ENCODE measurements at places on chromosomes 2 and 18. TPM values are rescaled to one million over a fixed set of nuclear protein-coding genes. Genes with fewer than 3 reads are reported as not detected.

DNA sequence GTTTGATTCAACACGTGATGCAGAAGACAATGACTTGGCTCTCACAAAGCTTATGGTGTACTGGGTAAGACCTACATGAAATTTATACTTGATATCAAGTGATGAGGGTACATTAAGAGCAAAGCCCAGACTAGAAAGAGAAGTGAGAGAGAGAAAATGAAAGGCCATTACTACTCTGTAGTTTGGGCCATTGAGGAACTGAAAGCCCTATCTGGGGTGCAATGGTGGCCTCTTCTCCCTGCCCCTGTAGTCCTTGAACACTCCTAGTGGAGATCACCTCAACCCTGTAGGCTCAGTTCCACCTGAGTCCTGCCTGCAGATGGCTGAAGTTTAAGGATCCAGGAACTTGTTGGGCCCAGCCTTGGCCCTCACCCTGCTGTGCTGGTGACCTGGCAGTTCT lies 569.8 kb upstream of the MEX3C start:
- no peaks in the 10 kb centered on the region for H3K36me3 ChIP-seq
- H3K27me3 ChIP-seq: no peaks in the 10 kb centered on the region
- H3K27ac ChIP-seq: no peak overlapping the region
- no peak overlapping the region for H3K4me3 ChIP-seq
- no peaks in the 10 kb centered on the region for H3K4me1 ChIP-seq
- no peak for DNase-seq

GRCh38 chr2:189083106-189083505 lies 96.5 kb downstream of the COL5A2 start:
- peaks cover 16% of the 10 kb centered on the region for H3K4me1 ChIP-seq
- DNase-seq: no peak
- no peaks in the 10 kb centered on the region for H3K27me3 ChIP-seq
- H3K4me3 ChIP-seq: no peak overlapping the region

DYNAP gene
- not detected for total RNA-seq

- no peaks in the 10 kb centered on the region for H3K4me1 ChIP-seq
- H3K4me3 ChIP-seq: no peak overlapping the region
- no peak overlapping the region for H3K27ac ChIP-seq
- DNase-seq: no peak
- H3K36me3 ChIP-seq: no peaks in the 10 kb centered on the region
Observed at GRCh38 chr2:32976409-32977063, 29.8 kb downstream of the LTBP1 start.

- no peak for DNase-seq
- H3K4me1 ChIP-seq: no peaks in the 10 kb centered on the region
- no peak overlapping the region for H3K27ac ChIP-seq
Observed at GRCh38 chr2:212726403-212726802, 187.8 kb upstream of the ERBB4 start.

ACMSD gene
- not detected for total RNA-seq
